ENCODE measurements at places on chromosomes 12 and 14.

- DNase-seq = no peak
Measured at GRCh38 chr12:123142518-123142840, 8.4 kb downstream of the PITPNM2 start.

GRCh38 chr12:62640910-62641448 lies 174.4 kb downstream of the MON2 start:
- no peak for DNase-seq

GRCh38 chr12:76299536-76300296 lies 48.5 kb downstream of the BBS10 start:
- no peak for DNase-seq

DNA sequence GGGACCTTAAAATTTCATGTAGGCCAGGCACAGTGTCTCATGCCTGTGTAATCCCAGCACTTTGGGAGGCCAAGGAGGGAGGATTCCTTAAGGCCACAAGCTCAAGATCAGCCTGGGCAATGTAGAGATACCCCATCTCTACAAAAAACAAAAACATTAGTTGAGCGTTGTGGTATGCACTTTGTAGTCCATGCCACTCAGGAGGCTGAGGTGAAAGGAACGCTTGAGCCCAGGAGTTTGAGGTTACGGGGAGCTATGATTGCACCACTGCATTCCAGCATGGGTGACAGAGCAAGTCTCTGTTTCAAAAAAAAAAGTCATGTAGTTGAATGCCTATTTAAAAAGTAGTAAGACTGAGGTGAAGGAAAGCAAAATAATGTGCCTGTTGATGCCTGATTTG lies 83.5 kb downstream of the TTC6 start:
- DNase-seq = no peak

GRCh38 chr14:21038441-21039422 lies 3.4 kb upstream of the RNASE7 start:
- DNase-seq = peak; percentile 88

DNA sequence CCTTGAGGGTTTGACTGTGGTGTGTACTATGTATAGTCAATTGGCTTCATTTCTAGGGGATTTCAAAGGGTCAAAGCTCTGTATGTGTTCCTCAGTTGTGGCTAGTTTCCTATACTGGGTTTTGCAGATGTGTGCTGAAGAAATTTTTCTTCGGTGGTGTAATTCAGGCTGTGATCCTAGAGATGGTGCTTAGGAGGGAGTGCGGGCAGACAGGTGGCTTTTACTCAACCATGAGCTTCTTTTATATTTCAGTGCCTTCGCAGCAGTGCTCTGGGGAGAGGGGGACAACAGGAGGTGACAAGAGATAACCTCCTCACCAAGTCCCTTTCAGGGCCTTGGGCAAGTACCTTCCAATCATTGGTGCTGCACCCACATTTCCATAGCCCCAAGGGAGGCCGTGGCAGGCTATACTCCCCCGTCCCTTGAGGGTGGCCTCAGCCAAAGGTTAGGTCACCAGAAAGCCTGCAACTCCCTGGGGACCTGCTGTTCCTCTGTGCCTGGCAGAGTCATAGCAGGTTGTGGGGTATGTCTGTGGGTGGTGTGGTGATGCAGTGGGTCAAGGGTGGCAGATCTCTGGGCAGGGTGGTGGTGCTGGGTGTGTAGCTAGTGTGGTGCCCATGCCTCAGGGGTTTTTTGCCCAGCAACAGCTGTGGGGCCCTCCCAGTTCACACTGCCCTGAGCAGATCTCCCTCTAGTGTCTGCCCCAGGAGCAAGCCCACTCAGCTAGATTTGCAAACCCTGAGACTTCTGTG lies 37.0 kb upstream of the TMX1 start:
- DNase-seq = no peak

- no peak for DNase-seq
Measured at GRCh38 chr12:95836630-95837239, 22.0 kb upstream of the SNRPF start.

GRCh38 chr12:40146800-40147797 lies 41.2 kb upstream of the SLC2A13 start:
- DNase-seq = no peak

- DNase-seq = no peak
Measured at GRCh38 chr12:90280564-90281058, 572.0 kb upstream of the ATP2B1 start.

DNA sequence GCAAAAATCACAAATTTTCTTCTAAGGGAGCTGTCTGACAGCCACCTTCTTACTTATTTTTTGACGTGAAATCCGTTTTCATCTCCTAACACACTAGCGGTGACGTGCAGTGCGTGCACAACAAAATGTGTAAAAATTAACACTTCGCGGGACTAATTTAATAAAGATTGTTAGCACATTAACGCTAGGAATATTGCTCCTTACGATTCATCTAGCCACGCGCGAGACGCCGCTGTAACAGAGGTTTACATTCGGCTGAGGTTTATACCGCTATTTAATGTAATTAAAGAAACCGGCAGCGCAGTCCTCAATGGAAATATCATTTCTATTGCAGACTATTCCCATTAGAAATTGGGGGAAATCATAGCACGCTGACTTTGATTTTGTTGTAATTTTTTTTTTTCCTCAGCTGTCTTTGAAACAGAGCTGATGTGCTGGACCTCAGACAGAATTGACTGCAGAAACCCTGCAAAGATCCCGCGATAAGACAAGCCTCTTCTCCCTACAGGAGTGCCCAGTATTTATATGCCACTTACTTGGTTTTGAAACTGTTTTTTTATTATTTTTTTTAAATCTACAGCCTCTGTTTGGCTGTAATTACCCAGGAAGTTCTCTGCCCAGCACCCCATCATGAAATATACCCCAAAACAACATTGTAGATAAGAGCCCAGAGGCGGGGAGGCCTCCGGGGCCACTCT lies 31.2 kb downstream of the BCL11B start:
- no peak for DNase-seq

DNA sequence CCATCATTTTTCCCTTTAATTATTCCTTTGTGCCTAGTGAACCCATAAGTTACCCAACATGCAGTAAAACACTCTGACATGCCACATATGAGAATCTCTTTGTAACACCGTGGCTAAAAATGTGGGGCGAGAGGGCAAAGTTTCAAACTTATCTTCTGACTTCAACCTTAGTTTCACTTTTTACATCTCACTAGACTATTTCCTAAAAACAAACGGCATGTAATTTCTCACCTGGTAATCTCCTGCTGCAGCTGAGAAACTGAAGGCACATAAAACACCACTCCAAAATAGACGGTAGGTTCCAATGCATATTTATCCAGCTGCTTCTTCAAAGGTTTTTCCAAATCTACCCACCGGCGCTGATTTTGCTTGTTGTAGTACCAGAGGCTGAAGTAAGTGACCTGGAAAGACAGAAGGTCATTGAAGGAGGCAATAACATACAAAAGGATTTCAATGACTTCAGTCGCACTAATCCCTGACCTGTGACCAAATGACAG lies 37.9 kb downstream of the PTPN21 start:
- no peak for DNase-seq

- DNase-seq = no peak
Measured at GRCh38 chr12:95017482-95017881, 14.0 kb upstream of the NDUFA12 start.

GRCh38 chr14:90274808-90275457 lies 18.6 kb downstream of the PSMC1 start:
- DNase-seq = no peak

GRCh38 chr14:101730626-101731186 lies 30.8 kb upstream of the PPP2R5C start:
- DNase-seq = no peak

GRCh38 chr14:89486505-89486904 lies 69.5 kb upstream of the FOXN3 start:
- DNase-seq = no peak

DNA sequence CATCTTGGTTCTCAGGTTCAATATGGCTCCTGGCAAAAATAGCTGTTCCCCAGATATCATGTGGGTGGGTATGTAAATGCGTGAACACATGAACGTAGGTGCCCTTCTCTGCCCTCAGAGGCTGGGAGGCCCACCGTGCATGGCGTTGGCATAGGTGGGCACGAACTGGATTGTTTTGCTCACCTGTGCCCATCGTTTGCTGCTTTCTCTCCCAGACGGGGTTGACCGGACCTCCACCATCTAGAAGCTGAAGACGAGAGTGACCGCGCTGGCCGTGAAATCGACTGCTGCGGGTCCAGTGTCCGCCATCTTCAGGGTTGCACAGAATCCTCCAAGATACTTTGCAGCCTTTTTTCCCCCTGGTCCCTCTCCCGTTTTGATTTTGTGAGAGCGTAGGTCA lies 113.9 kb downstream of the GCH1 start:
- DNase-seq = no peak

GRCh38 chr12:93358821-93359220 lies 18.9 kb upstream of the NUDT4 start:
- DNase-seq = no peak

GRCh38 chr14:55691659-55692058 lies 111.7 kb downstream of the KTN1 start:
- DNase-seq = no peak

DNA sequence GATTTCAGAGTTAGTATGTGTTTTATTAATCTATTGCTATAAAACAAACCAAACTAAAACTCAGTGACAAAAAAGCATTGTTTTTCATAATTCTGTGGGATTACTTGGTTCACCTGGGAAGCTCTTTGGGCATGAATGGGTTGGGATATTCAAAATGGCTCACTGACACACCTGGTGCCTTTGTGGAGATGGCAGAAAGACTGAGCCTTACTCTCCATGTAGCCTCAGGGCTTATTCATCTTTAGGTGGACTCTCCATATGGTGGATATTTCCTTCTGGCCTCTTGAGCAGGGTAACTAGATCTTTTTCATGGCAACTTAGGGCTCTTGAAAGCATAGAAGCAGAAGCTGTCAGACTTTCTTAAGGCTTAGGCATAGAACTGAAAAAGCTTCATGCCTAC lies 1102.8 kb upstream of the SEL1L start:
- no peak for DNase-seq

GRCh38 chr12:21891751-21892217 lies 49.4 kb downstream of the ABCC9 start:
- DNase-seq = no peak

- DNase-seq = no peak
Measured at GRCh38 chr14:33561488-33562175, 389.2 kb downstream of the EGLN3 start.

DNA sequence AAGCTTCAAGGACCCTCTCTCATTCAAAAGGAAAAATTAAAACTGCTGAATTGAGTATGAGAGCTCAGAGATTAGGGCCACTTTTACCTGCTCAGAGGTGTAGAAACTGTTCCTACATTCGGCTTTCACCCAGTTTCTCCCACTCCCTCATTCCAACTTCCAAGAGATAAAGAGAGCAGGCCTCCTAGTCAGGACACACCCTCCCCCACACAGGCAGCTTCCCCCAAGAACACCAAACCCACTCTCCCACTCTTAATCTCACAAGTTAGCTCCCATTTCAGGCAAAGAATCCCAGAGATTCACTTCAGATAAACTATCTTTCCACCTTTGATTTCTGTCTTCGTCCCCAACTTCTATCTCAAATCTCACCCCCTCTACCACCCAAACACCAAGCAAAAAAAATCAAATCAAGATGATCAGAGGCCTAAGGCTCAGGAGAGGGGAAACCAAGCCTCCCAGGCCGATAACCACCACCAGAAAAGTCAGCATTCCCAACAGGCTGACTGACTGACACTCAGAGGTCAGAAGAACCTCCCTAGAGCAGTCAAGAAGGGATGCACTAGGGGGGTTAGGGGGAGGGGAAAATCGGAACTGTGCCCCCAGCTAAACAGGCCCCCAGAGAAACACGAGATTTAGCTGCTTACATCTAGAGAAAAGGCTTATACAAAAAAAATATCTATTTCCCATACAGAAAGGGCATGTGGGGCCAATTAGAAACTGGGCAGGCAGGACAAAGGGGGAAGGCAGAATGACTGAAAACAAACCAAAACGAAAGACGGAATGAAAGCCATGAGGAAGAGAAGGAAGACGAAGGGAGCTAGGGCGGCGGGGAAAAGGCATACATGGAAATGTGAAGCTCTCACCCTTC lies 13.2 kb upstream of the CDH24 start:
- DNase-seq = no peak

DNA sequence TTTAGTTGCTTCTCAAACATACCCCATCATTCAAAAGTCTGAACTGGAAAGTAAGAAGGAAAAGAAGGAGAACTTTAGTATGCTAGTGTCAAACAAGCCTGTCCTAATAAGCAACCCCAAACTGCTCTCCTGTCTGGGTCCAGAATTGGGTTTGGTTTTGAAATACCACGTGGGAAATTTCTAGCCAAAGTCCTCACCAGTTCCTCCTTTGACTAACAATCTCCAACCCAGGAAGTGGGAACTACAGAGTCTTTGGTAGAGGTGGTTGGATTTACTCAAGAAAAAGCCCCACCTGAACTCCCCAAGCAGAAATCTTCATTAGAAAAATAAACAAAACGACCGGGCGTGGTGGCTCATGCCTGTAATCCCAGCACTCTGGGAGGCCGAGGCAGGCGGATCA lies 17.4 kb upstream of the EIF4B start:
- DNase-seq = no peak

DNA sequence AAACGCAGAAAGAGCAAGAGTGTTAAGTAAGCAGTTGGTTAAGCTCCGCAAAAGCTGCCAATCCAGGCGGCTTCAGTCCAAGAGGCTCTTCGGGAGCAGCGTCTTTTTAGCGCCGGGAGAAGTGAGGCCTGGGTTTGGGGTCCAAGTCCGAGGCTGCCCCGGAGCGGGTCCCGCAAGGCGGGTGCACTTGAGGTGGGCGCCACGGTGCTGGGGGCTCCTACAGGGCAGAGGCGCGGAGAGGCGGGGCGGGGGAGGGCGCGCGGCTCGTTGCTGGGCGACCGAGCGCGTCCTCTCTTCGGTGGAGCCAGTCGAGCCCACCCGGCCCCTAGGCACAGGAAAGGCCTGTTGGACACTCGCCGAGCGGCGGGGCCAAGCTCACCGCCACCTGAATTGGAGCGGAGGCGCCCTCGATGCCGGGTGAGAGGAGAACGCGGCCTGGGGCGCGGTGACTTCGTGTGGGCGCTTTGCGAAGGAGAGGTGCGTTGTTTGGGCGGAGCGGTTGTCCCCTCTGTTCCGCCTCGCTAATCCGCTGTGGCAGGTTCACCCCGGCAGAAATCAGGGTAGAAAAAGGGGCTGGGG lies 15.6 kb downstream of the TTC6 start:
- no peak for DNase-seq

- no peak for DNase-seq
Measured at GRCh38 chr12:29309320-29309902, 71.6 kb downstream of the ERGIC2 start.

- DNase-seq = no peak
Measured at GRCh38 chr12:13436696-13437391, 240.3 kb downstream of the EMP1 start.

DNA sequence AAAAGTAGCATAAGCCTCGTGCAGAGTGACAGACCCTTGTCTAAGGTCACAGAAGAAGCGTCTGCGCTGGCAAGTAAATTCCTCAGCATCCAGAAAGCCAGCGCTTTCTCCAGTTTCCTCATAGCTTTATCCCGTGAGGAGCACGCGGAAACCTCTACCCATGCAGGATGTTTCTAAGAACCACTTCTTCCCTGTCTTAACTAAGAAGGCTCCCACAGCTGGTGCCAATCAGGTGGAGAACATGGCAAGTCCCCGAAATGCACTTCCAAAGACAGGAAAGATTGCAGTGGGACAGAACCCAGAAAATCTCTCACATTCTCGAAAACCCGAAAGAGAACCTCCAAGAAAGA lies 968 bp upstream of the ARID4A start:
- no peak for DNase-seq
